Right ventricle myocardium inferior (tissue), 1 donor: ENCODE measurements at places on chromosomes 4 and X. TPM values are rescaled to one million over a fixed set of nuclear protein-coding genes. Genes with fewer than 3 reads are reported as not detected.

Gene MBNL3
- total RNA-seq = 27.5 TPM

Gene FAM149A
- 13.9 TPM for total RNA-seq

Gene GPR173
- 0.35 TPM for total RNA-seq

Gene MAP7D2
- total RNA-seq = 0.78 TPM

GRCh38 chr4:98516042-98516440, 142.4 kb downstream of the TSPAN5 start:
- DNase-seq = no peak

- DNase-seq = no peak
These were observed 181.3 kb downstream of the OR13H1 start for GRCh38 chrX:131725001-131725654.

Gene PROM1
- total RNA-seq = 3.5 TPM

GRCh38 chr4:81650606-81651242, 179.0 kb upstream of the RASGEF1B start:
- DNase-seq = no peak

GRCh38 chrX:12197030-12197429, 58.8 kb downstream of the FRMPD4 start:
- DNase-seq = no peak

GRCh38 chrX:70253377-70254062, 6.5 kb downstream of the P2RY4 start:
- DNase-seq = no peak

Gene CTAG2
- not detected for total RNA-seq

- no peak for DNase-seq
These were observed 182.2 kb upstream of the ATOH1 start for GRCh38 chr4:93646233-93646930.

- DNase-seq = no peak
These were observed 18.6 kb downstream of the NSG1 start for GRCh38 chr4:4405358-4405962.

Gene GNRHR
- not detected for total RNA-seq

- DNase-seq = no peak
These were observed 3.4 kb downstream of the RTL5 start for GRCh38 chrX:72128183-72128834.

Gene NXF2B
- total RNA-seq = not detected

DNA sequence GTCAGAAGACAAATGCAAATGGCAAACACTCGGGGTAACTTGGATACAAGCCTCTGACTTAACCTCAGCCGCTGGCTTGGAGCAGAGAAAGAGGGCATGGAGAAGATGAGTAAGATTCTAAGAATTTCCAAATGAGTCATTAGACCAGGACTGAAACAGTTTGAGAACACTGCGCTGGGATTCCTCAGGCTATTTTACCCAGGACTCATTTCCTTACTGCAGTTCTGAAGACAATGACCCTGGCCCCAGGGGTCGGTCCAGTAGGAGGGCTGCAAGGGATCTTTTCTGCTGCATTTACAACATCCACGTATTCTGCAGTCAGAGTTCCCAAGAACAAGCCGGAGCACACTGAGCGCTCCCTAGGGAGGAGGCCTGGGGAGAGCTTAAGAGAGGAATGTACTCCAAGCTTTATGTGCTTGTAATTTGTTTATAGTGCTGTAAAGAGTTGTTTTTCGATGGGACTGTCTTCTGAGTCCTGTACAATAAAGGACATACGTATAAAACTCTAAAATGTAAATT, 27.3 kb upstream of the SORBS2 start:
- no peak for DNase-seq

- no peak for DNase-seq
These were observed 782.5 kb downstream of the STIM2 start for GRCh38 chr4:27643101-27643500.

GRCh38 chr4:7645956-7646355, 211.2 kb upstream of the PSAPL1 start:
- DNase-seq = no peak

Gene FAM184B
- not detected for total RNA-seq

Gene HTT-AS
- not detected for total RNA-seq

- peak; percentile 53 for DNase-seq
These were observed 29.2 kb upstream of the MXD4 start for GRCh38 chr4:2290974-2291704.

Gene MXRA5
- total RNA-seq = 2.1 TPM

- no peak for DNase-seq
These were observed 729 bp downstream of the CXCL11 start for GRCh38 chr4:76035141-76035540.

Gene COL4A5
- 6.1 TPM for total RNA-seq

GRCh38 chrX:15749642-15750610, 11.9 kb downstream of the CA5B start:
- DNase-seq = no peak

DNA sequence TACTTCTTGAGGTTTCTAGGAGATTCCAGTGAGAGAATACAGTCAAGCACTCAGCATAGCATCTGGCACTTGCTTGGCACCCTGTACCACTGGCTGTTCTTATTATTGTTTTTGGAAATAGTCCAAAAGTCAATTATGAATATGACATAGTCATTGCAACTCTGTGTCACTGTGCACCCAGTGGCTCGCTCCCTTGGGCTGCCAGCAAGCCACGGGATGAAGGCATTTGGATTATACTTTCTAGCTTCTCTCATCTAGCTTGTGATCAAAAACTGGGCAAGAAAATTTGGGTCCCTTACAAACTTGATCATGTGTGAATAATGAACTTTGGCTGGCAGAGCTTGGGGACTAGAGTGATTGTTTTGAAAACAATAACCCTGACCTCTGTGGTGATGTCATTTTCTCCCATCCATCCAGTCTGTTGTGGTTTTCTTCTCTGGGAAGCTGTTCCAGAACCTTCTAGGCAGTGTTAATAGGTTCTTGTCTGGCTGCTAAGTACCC, 32.7 kb upstream of the LIMCH1 start:
- DNase-seq = no peak

Gene ADGRG4
- not detected for total RNA-seq

- no peak for DNase-seq
These were observed 23.8 kb upstream of the CD38 start for GRCh38 chr4:15754323-15754722.

- no peak for DNase-seq
These were observed 93.3 kb downstream of the TIGD2 start for GRCh38 chr4:89204624-89205023.

- DNase-seq = no peak
These were observed 170.3 kb downstream of the MOSPD2 start for GRCh38 chrX:15043538-15043937.

GRCh38 chrX:23482561-23482960, 147.9 kb downstream of the PTCHD1 start:
- no peak for DNase-seq

DNA sequence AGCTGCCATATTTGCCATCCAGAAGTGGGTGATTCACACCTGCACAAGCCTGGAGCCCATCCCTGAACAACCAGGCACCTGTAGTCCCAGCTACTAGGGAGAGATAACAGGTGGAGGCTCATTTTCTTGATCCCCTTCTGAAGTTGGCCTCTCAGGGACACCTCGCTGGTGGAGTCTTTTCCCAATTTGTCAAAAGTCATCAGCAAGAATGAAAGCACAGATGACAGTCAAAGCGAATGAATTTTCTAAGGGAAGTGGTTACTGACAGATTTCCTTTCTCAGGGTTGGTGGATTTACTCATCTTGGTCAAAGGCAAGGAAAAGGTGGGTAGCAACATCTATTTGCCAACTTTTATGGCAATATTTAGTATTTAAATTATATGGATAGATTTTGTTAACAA, 36.5 kb downstream of the FGFBP1 start:
- no peak for DNase-seq

DNA sequence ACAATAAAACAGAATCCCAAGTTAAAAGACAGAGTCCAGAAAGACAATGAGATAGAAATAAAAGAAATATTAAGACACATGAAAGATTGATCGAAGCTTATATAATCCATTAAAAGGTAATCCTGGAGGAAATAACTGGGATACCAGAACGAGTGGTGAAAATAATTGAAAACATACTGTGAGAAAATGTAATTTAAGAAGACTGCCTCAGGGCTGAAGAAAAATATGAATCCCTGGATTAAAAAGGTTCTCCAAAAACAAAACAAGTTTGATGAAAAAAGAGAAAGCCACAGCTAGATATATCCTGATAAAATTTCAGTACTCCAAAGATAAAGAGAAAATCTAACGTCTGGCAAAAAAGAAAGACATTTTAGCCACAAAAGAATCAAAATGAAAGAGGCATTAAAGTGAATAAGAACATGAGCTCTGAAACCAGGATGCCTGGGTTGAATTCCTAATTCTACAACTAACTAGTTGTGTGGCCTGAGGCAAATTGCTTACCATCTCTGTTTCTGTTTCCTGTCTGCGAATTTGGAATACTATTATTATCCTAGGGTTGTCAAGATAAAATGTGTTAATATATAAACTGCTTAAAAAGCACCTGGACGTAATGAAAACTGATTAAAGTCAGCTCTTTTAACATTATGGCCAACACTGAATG, 5.5 kb downstream of the DDX60L start:
- DNase-seq = no peak

GRCh38 chrX:109440475-109440874, 41.4 kb downstream of the GUCY2F start:
- DNase-seq = no peak

DNA sequence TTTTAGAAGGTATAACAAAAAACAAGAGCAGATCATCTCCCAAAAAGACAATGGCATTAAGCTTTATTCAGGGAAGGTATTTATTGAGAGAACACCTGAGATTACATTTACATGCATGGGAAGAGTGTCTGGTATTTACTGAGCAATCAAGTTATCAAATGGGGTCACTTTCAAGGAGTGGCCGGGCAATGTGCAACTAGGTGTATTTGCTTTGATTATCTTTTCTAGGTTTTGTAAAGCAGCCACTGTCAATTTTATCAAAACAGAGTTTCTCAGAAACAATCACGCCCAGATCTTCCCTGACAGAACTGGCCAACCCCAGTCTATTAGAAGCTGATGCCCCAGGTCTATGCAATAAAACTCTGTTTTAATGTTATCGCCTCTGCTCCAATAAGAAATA, 169.5 kb downstream of the GLRA2 start:
- no peak for DNase-seq

Gene REELD1
- total RNA-seq = not detected

Gene EGF
- total RNA-seq = 13.1 TPM

DNA sequence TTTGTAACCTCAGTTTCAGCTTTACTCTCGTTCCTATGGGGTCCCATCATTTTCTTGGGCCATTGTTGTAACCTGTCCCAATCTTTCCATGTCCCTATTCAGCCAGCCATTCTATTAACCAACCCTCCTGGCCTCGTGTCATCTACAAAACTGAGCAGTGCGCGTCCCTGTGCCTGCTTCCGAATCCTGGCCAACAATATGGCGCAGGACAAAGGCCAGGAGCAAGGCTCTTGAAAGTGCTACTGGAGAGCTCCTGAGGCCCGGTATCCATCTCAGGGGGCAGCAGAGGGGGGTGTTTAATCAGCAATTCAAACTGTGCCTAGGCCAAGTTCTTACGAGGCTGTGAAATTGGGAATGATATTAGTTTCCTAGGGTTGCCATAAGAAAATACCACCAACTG, 41.2 kb upstream of the APLN start:
- no peak for DNase-seq

DNA sequence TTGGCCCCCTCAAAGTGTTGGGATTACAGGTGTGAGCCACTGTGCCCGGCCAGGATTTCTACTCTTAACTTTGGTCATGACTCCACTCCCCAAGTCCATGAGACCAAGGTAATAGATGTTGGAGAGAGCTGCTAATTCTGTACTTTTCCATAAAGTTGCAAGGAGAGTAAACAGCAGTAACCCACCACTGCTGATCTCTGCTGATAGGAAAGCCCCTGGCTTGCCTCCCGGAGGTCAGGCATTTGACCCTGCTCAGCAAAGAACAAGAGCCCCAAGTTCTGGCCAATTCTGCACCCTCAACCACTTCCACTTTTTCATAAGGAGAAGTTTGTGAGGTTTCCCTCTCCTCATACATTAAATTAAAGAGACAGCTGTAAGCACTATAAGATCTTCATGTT, 143.0 kb downstream of the RASL11B start:
- no peak for DNase-seq

GRCh38 chrX:43467608-43468234, 188.4 kb upstream of the MAOA start:
- no peak for DNase-seq

Gene ASB11
- total RNA-seq = 85.9 TPM

Gene ANOS1
- total RNA-seq = 4.9 TPM

- DNase-seq = peak; percentile 50
These were observed 1.4 kb downstream of the AR start for GRCh38 chrX:67545036-67545821.

Gene F9
- total RNA-seq = not detected

Gene PRKX
- total RNA-seq = 3.8 TPM

DNA sequence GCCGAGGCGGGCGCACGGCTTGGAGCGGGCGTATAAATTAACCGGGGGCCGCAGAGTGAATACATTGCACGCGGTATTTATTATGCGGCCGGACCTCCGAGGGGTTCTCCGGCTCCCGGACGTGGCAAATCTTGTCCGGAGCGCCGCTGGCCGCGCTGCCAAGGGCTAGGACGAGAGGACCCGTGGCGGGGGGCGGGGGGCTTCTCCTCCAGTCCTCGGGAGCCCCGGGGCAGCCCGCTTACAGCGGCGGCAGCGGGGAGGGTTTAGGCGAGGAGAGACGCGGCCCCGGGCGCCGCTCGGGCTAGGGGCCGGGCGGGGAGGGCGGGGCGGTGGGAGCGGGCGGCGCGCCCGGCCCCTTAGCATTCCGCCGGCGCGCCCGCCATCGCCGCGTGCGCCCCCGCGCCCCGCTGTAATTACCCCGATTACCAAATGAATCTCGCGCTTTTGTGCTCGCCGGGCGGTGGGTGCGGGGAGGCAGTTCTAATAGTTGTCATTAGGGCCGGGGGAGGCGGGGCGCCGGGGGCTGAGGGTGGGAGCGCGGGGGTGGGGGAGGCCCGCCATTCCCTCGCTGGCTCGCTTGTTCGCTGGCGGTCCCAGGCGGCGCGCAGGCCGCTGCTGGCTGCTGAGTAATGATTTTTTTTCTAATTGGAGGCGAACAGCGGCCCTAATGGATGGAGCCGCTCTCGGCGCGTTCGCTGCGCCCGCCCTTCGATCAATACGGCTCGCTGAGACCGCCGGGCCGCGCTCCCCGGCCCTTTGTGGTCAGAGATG, 276.6 kb downstream of the BCOR start:
- no peak for DNase-seq

DNA sequence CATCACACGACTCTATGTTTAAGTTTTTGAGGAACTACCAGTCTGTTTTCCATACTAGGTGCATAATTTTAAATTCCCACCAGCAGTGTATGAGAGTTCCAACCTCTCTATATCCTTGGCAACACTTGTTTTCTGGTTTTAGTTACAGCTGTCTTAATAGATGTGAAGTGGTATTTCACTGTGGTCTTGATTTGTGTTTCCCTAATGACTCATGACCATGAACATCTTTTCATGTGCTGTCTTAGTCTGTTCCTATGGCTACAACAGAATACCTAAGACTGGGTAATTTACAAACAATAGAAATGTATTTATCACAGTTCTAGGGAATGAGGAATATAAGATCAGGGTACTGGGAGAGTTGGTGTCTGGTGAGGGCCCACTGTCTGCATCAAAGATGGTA, 51.5 kb upstream of the GPR78 start:
- DNase-seq = no peak

GRCh38 chr4:689723-690122, 772 bp upstream of the SLC49A3 start:
- DNase-seq = peak; percentile 20
